ENCODE measurements at places on chromosomes 12 and 14.

DNA sequence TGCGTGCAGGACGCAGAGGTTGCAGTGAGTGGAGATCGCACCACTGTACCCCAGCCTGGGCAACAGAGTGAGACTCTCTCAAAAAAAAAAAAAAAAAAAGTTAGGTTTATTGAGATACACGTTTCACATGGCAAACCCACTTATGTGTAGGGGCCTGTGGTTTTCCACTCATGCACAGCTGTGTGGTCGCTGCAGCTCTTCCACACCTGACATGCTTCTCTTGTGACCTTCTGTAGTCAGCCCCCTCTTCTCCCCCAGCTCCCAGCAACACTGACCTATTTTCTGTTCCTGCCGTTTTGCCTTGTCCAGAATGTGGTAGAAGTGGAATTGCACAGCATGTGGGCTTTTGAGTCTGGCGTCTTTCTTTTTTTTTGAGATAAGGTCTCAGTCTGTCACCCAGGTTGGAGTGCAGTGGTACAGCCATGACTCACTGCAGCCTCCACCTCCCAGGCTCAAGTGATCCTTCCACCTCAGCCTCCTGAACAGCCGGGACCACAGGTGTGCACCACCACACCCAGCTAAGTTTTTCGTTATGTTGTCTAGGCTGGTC, 8.4 kb downstream of the MTA1 start:
- no peak for DNase-seq

DNA sequence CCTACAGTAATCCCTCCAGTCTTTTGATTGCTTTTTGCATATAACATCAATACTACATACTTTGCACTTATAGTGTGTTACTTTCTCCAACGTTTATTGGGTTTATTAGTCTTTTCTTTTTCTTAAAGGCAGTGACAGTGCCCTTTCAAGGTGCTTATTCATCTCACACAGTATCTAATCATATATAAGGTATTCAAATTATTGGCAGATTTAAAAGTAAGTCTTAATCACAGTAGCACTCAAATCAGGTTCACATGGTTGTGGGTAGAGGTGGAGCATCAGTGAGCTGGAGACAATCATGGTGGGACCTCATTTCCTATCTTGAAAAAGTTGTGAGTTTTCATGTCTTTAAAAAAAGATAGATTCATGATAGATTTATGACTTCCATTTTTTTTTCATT, 706.2 kb downstream of the GALC start:
- no peak for DNase-seq

DNA sequence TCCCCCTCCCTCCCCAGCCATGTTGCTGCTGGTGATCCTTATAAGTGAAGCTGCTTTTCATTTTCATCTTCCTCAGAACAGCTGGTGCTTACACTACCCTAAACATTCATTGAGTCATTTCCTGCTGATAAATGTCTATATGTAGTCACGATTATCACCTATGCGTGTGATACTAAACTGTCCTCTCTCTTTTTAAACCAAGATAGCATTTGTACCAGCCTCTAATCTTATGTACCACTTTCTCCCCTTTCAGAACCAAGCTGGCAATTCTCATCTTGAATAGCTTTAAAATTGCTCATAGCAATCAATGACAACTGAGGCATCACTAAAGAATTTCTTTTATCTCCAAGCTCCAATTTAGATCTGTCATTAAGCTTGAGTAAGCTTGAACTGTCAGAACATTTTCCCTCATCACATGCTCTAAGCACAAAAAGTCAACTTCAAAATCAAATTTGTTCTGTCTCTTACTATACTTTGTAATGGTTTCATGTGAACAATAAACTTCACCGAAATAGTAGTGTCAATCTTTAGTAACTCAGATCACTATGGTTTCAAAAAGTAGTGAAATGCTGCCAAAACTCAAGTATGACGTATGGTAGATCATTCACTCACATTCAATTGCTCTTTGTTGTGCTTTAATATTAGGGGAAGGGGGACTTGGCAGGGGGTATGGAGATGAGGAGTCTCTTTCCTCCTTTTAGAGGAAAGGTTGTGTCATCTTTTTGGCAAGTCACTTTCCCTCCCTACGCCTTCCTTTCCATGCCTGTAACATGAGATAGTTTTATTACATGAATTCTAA, 178.1 kb upstream of the NOVA1 start:
- no peak for DNase-seq

GRCh38 chr14:98244966-98245569, 1026.9 kb downstream of the BCL11B start:
- no peak for DNase-seq

All from fibroblast of skin of left biceps (primary cell).